ENCODE measurements at places on chromosomes 6 and 20. TPM values are rescaled to one million over a fixed set of nuclear protein-coding genes. Genes with fewer than 3 reads are reported as not detected.

DNA sequence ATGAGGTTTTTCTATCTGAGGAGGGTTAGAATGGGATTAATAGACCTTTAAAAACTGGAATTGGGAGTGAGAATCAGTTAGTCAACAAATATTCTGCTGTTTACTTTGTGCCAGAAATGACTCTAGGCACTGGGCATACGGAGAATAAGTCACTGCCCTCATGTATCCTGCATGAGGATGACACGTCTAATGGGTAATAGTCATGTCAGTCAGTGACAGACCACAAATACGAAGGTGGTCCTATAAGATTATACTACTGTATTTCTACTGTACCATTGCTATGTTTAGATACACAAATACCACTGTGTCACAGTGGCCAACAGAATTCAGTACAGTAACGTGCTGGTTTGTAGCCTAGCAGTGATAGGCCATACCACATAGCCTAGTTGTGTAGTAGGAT is 30.7 kb downstream of the ZFAND3 start:
- no peak for DNase-seq

DNA sequence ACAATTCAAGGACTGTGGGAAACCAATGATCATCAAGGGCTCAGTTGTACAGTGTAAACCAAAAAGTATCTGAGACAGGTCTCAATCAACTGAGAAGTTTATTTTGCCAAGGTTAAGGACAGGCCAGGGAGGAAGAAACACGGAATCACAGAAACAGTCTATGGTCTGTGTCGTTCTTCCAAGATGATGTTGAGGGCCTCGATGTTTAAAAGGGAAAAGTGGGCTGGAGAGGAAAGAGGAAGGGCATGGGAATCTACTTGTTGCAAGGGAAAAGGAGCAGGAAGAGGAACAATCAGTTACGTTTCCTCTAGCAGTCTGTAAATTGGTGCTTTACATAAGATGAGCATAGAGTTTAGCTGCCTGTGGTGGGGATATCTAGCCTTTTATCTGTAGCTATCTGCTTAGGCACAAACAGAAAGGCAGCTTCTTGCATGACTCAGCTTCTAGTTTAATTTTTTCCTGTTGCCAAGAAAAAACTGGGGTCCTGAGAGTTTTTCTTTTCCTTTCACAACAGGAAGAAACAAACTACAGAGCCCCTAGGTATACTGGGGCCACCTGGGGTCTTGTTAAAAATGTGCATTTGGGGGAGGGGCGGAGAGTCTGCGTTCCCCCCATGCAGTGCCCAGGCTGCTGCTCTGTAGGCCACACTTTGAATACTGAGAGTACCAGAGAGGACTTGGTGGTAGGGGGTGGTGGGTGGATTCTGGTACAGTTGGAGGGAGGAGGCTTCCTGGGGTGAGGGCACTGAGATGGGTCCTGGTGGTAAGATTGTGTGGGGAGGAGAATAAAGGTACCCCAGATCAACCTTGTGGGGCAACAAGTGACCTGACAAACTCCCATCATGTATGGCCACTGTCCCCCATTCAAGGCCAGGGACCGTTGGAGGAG is 35.3 kb upstream of the EZR start:
- DNase-seq, result no peak

NOTCH4 gene
- 19.9 TPM for polyA plus RNA-seq

DNA sequence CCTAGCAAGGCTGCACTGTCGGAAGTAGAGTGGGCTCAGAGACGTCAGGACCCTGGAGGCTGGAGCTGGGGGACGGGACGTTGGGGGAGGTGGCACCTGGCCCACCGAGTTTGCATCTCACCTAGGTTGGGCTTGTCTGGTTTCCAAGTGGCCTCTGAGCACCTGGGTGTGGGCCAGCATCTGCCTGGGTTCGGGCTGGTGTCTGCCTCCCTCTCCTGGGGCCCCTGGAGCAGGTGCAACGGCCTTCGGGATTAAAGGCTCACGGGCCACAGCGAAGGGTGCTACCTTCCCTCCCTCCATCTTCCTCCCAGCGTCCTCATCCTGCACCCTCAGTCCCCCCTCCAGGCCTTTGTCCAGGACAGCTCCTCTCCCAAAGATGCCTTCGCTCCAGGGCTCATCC is 6.0 kb downstream of the HRH3 start:
- no peak for DNase-seq

DNA sequence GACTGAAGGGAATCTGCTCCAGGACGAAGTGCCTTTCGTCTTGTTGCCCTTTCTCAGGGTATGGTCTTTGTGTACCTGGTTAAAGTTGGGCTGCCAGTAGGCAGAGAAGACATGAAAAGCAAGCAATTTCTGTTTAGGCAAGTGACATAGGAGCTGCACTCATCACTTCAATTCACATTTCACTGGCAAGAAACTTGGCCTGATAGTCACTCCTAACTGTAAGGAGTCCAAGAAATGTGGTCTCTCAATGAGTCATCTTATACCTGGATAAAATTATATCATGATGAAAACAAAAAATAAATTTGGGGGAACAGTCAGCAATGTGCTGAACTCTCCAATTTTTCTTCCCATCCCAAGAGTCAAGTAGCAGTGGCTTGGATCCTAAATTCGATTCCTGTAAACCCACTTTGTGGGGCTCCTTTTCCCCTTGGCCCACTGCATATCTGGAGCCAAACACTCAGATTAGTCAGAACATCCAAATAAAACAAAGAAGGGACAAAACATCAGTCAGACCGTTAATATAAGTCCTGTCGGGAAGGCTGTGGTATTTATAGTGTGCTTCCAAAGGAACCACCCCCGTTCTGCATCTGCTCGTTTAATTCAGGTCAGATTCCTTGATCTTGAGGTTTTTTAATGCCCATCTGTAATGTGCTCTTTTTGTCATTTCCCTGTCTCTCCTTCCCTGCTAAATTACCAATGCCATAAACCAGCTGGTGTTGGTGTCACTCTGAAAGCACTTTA is 5.0 kb upstream of the GABRR1 start:
- no peak for DNase-seq

DNA sequence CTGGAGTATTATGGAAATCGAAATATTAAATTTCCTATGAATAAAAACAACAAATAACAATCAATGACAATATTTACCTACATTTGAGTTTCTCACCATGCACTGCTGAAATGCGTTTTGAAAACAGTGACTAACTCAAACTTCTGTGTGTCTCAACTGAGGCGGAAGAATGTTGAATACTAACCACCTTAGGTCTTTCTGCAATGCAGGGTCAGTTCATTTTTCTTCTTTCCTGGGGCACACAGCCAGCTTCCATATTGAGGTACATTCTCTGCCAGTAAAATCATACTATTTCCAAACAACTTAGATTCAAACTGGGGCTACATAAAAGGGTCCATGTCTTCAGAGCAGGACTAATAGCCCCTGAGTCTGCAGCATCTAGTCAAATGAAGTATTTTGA is 310.1 kb downstream of the UTRN start:
- no peak for DNase-seq

AK9 gene
- polyA plus RNA-seq, result 16.0 TPM

DNA sequence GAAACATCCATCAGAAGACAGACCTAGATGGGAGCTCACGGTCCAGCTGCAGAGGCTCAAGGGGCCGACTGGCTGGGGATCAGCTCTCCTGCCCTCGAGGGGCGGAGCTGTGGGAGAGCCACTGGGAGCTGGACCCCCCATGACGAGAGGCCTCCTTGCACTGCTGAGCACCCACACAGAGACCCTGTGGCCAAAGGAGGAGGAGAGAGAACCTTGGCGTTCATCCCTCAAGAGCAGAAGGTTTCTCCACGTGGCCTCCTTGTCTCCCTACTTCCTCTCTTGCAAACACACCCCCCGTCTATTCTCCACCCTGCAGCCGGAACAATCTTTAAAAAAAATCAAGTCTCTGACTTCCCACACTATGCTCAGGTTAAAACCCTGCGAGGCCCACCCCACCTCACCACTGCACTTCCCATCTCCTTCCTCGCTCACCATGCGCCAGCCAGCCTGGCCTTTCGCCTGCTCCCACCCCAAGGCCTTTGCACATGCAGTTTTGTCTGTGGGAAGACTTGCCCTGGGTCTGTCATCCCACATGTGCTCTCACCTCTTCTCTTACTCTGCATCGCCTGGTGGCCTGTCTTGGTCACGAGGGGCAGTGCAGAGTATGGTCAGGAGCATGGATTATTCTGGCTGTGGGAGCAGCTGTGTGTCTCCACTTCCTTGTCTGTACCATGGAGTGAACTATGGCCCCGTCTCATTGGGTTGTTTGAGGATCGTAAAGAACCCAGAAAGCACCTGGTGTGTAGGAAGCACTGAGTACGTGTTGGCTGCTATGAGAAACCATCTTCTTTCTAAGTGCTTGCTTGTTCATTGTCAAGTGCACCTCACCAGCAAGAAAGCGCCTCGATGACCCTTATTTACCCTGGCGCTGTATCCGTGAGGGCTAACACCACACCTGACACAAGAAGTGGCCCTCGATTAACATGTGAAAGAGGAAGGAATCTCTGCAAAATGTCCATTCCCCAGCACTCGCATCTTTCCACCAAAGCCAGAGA is 32.9 kb downstream of the PMEPA1 start:
- DNase-seq, result no peak

- DNase-seq, result no peak
Measured at GRCh38 chr20:4242376-4242775, 227.0 kb upstream of the RNF24 start.

DNA sequence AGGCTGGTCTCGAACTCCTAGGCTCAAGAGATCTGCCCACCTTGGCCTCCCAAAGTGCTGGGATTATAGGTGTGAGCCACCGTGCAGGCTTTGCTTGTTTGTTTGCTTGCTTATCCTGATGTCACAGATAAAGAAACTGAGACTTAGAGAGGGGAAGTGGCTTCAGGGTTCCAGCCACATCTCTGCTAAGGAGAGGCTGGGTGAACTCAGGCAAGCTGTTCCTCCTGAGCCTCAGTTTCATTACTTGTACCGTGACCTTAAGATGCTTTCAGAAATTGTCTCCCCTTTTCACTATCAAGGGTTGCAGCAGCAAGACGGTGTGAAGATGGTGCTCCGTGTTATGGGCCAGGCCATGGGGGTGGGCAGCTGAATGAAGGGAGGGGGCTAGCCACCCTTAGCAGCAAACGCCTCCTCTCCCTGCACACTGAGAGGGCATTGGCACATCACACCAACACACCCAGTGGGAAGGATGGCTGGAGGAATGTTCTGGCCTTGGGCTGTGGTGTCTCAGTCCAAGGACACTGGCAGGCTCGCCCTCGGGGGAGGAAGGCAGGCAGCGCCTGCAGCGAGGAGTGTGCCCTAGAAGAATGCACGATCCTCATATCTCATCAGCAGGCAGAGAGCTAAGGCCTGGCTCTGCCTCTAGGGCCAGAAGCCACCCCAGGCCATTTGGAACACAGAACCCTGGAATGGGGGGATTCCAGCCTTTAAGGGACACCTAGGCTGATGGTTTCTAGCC is 48.2 kb upstream of the TLDC2 start:
- no peak for DNase-seq

DNA sequence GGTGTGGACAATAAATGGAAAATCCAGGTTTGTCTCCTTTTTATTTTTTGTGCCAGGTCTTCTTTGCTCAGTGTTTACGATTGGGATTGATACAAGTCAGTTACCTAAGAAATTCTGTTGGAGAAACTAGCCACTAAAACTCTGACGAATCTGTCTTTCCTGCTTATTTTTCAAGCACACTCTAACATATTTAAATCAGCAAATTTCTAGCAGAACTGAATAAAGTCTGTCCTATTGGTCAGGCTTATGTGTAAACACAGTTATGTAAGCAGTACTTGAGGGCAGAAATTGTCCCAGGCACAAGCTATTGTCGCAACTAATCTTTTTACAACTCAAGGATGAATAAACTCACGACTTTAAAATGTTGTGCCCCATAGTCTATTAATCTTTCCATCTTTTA is 12.1 kb upstream of the EXOC2 start:
- no peak for DNase-seq

DNA sequence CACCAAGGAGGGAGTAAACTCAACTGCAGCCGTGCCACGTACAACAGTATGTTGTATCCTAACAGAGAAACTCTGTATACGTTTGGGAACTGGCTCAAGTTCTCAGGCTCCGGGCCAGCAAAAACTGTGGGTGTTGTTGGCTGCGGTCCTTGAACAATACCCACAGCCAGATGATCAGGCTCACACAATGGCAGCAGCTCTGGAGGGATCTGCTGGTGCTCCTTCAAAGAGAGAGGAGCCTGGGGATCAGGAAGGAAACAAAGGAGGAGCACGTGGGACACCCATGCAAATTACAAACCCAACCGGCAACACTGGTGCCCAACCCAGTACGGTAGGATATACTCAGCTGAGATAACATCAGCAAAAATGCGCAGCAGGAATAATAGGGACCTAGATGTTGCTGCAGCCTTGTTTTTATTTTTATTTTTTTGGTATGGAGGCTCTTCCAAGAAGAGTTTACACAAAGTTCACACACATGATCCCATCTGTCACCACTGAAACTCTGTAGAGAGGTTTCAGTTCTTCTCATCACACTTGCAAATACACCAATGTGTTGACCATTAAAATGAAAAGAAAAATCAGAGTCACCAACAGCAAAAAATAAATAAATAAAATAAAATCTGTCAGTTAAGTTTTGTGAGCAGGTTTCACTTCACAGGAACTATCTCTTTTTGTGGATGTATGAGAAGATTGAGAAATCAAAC is 41.2 kb upstream of the PDE10A start:
- DNase-seq, result no peak

Measured in renal cortex interstitium (tissue), 15 donors.